ENCODE measurements at places on chromosomes 3 and 15. TPM values are rescaled to one million over a fixed set of nuclear protein-coding genes. Genes with fewer than 3 reads are reported as not detected.

- DNase-seq = no peak
Observed at GRCh38 chr15:35481992-35482391, 64.0 kb downstream of the DPH6 start.

DNA sequence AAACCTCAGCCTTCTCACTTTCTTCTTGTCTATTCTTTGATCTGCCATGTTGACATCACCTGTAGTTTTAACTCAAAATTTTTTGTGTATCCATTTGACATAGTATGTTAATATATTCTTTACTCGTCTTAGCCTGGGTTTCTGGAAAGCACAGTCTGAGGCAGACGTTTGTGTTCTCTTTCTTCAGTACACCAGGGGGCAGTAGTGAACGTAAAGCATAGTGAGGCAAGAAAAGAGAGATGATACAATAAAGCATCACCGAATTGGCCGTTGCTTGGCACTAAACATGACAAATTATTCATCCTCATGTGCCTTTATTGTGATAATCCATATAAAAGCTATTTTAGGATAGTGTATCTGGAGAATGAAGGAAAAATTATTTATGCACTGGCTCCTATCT lies 141.0 kb upstream of the MYRIP start:
- DNase-seq = peak; percentile 66

DNA sequence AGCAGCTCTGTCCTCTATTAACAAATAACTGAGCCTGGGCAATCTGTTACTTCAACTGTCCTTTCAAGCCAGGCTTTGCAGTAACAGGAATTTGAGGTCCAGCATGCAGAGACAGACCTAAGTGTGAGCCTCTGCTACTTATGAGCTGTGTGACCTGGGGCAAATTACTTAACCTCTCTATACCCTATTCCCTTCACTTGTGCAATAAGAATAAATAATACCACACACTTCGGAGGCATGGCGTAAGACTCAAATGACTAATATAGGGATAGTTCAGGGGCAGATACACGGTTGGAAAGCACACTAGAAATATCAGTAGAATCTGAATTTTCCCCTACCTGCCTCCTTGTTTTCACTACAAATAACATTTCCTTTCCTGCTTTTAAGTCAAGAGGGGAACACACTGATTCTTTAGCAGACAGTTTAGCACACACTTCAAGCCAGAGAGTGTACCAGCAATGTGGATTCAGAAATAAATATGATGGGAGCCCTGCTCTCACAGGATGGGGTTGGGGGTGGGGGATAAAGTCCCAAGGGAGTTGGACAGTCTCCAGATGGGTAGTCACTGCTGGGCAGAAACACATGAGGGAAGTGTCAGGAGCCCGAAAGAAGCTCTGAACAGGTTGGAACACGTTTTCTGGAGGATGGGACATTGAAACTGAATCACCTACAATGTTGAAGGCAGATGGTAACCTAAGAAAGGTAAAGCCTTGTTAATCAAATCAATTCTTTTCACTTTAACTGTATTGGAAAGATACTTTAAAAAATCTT lies 61.8 kb upstream of the RBP1 start:
- DNase-seq = no peak

DNA sequence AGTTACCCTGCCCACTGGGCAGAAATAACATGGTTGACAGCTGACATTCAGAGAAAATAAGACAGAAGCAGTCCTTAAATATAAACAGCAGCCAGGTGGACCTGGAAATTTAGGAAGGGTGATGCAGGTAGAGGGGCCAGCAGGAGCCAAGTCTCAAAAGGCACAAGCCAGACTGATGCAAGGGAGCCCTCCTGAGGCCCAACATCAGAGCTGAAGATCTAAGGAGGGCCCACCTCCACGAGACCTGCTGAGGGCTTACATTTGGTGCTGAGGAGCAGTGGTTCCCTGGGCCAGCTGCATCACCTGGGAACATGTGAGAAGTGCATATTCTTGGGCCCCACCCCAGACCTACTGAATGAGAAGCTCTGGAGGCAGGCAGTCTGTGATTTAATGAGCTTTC lies 105.5 kb upstream of the TRIM42 start:
- DNase-seq = no peak

BNC1 gene
- total RNA-seq = not detected

SLC22A14 gene
- total RNA-seq = not detected

LHFPL4 gene
- not detected for total RNA-seq

SKOR1 gene
- 4.9 TPM for total RNA-seq

- DNase-seq = no peak
Observed at GRCh38 chr3:170323331-170323730, 34.2 kb upstream of the SKIL start.

GRCh38 chr3:61454801-61455200 lies 106.6 kb upstream of the PTPRG start:
- no peak for DNase-seq

Measured in G401 (cell line).